ENCODE measurements at places on chromosomes 16 and 17. TPM values are rescaled to one million over a fixed set of nuclear protein-coding genes. Genes with fewer than 3 reads are reported as not detected.

Gene IGF2BP1
- not detected for polyA plus RNA-seq

GRCh38 chr17:75155191-75155601 is 884 bp upstream of the JPT1 start:
- no peaks in the 10 kb centered on the region for H3K36me3 ChIP-seq
- peaks cover 31% of the 10 kb centered on the region for H3K4me1 ChIP-seq
- no peaks in the 10 kb centered on the region for H3K27me3 ChIP-seq
- DNase-seq, result no peak
- peak overlapping the region; percentile 68 for H3K4me3 ChIP-seq

DNA sequence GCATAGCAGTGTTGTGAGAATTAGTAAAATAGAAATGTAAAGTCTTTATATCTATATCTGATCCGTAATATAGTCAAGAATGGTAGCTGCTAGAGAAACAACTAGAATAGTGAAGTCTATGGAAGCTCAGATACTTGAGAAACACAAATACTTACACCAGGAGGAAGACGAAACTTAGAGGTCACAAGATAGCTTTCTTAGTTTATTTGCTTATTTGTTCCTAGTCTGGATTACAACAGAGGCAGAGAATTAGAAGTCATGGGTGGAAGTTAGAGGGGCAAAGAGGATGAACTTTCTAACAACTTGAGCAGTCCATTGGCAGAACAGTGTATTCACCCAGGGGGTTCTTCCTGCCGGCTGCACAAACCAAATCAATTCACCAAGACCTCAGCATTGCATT is 13.9 kb downstream of the GNGT2 start:
- H3K27me3 ChIP-seq, result no peaks in the 10 kb centered on the region
- peaks cover 14% of the 10 kb centered on the region for H3K4me1 ChIP-seq
- H3K27ac ChIP-seq, result no peak overlapping the region
- DNase-seq, result no peak
- H3K36me3 ChIP-seq, result no peaks in the 10 kb centered on the region

Gene RHBDF2
- 3.3 TPM for polyA plus RNA-seq

DNA sequence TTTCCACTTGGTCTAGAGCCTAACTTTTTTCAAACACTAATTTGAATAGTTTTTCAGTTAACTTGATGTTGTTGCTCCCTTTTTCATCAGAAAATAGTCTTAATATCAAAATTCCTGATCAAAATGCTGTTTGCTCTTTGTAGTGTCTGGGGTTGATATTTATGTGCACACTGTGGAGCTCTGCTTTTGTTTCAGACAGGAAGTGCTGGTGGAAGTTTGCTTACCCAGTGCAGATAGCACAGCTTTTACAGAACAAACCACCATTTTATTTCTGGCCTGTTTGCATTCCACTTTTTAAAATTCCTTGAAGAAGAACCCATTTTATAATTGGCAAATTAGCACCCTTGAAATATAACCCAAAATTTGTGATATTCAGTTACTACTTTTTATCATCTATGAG is 125.4 kb downstream of the MRTFB start:
- H3K4me1 ChIP-seq, result peaks cover 7% of the 10 kb centered on the region
- H3K36me3 ChIP-seq, result no peaks in the 10 kb centered on the region
- H3K27ac ChIP-seq, result no peak overlapping the region
- DNase-seq, result peak; percentile 31
- H3K27me3 ChIP-seq, result no peaks in the 10 kb centered on the region
- H3K4me3 ChIP-seq, result no peak overlapping the region

Gene DOC2B
- not detected for polyA plus RNA-seq

DNA sequence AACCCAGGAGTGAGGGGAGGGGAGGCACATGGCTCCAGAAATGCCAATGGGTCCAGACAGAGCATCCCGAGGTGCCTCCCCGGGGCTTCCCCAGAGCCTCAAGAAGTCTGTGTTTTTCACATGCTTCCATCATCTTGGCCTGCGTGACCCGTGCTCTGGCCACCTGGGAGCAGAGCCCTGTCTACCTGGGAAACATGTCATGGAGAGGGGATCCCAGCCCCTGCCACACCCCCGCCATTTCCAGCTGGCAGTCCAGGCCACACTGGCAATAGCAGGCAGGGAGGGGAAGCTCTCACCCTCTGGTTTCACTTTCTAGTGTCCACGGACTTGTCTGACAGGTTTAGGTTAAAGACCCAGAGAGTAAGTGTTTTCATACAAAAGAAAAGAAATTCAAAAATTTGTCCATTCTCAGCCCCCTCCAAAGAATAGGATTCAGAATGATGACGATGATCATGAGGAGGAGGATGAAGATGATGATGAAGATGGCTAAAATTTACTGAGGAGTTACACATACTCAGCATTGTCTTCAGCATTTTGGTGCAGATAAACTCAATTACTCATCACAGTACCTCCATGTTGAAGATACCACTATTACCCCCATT is 9.0 kb downstream of the SMIM5 start:
- H3K36me3 ChIP-seq, result no peaks in the 10 kb centered on the region
- DNase-seq, result no peak
- H3K27me3 ChIP-seq, result no peaks in the 10 kb centered on the region
- no peak overlapping the region for H3K27ac ChIP-seq
- H3K4me1 ChIP-seq, result no peaks in the 10 kb centered on the region
- no peak overlapping the region for H3K4me3 ChIP-seq

All from CD4-positive, CD25-positive, alpha-beta regulatory T cell (primary cell).